ENCODE measurements at places on chromosomes 13 and 19.

DNA sequence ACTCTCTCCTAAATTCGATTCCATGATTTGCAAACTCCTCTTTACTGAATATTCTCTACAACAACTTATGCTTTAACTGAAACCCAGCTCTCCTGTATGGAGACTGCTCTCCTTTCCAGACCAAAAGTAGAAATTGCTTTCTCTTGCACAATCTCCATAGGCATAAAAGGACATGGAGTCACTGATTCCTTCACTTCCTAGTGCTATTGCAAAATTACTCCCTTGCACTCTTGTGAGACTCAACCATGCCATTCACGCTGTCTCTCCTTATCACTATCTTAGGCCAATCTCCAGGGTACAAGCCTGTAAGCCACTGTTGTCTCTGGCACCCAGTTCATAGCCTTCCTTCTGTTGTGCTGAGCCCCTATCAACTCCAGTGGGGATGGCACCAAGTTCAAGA is 30.6 kb downstream of the SERPINE3 start:
- DNase-seq = no peak

DNA sequence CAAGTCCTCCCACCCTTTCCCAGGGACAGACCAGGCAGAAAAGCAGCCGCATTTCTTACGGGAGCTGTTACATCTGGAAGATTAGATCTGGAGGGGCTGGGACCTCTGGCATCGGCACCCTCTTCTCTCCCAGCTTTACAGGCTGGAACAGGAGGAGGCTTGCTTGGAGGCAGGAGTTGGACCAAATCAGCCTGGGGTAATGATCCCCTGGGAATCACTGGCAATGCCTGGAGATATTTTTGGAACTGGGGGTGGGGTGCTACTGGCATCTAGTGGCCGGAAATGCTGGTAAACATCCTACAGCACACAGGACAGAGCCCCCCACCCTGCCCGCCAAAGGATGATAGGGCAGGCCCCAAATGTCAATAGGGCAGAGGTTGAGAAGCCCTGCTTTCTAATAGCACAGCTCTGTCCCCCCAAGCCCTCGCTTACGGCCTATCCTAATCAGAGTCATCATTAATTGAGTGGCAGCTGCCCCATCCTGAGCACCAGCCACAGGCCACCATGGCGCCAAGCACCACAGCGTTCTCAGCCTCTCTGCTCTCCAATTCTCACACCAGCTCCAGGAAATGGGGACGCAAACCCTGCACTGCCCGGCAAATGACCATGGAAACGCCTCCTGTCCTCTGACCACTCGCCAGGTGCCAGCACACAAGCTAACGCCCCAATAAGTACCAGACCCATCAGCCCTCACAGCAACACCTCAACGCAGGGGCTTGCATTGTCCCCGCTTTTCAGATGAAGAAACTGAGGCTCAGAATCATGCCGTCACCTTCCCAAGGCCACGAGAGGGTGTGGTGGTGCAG is 20.6 kb downstream of the LRRC4B start:
- DNase-seq = no peak

GRCh38 chr13:97535614-97536013 is 101.6 kb downstream of the RAP2A start:
- DNase-seq = no peak

DNA sequence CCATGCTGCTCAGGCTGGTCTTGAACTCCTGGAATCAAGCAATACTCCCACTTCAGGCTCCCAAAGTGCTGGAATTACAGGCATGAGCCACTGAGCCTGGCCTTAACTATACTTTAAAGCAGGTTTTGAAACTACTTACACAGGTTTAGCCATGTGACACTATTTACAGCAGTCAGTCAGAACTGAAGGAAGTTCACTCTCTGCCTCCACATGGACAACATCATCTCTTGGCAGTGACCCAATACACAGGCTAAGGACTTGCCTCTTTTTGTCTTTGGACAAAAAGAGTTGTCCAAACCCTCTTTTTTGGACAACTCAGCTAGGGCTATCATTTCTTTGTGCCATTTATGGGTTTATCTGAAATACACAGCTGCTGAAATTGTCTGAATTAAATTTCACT is 89.0 kb upstream of the CLDN10 start:
- DNase-seq = no peak

GRCh38 chr19:38701455-38702063 is 42.7 kb downstream of the CAPN12 start:
- DNase-seq = no peak

GRCh38 chr19:46033401-46033800 is 7.4 kb downstream of the IGFL4 start:
- no peak for DNase-seq

DNA sequence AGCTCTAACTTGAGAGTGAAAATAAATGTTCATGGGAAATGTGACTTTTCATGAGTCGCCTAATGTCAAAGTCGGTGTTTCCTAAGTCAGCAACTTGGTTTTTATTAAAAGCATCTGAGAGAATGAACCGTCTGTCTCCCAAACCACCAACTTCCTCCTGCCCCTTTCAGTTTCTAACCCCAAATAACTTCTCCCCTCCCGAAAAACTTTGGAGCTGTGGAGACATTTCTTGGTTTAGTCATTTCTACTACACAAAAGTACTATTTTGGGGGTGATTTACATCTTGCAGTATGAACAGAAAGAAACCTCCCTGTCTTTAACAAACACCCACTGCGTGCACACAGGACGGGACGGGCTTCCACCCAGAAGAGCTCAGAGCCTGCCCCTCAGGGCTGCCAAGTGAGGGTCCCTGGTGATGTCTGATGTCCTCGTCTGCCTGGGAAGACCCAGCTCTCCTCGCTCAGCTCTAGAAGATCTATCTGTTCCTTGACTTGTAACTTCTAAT is 65.0 kb downstream of the RASA3 start:
- no peak for DNase-seq
